ENCODE measurements at places on chromosomes 2 and 18. TPM values are rescaled to one million over a fixed set of nuclear protein-coding genes. Genes with fewer than 3 reads are reported as not detected.

DNA sequence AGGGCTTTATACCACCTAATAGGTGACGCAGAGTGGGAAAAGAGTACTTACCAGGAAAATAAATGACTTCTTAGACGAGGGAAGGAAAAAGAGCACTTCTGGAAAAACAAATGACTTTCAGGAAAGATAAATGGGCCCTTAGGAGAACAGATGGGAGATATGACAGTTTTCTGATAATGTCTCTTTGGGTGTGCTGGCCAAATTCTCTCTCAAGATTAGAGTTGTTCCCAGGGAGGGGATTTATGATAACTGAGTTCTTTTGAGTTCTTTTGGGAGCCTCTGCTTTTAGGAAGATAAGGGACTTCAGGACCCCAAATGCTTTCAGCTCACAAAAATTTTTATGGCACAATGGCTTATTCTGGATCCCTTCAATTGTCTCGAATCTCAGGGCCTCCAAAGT is 104.2 kb upstream of the MSH2 start:
- no peak for DNase-seq

GRCh38 chr18:55024564-55024963 is 65.3 kb upstream of the CCDC68 start:
- no peak for DNase-seq

DNA sequence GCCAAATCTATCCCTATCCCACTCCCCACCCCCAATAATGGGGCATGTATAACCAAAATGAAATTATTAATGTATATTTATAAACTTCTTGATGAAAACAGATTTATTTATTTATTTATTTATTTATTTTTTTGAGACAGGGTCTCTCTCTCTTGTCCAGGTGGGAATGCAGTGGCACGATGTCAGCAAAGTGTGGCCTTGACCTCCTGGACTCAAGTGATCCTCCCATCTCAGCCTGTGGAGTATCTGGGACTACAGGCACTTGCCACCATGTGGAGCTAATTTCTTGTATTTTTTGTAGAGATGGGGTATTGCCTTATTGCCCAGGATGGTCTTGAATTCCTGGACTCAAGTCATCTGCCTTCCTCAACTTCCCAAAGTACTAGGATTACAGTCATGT is 28.0 kb upstream of the HNRNPA3 start:
- no peak for DNase-seq

Gene ORMDL1
- 68.8 TPM for total RNA-seq

Gene ALKAL2
- total RNA-seq, result 16.3 TPM

GRCh38 chr2:134773759-134774742 is 55.3 kb upstream of the TMEM163 start:
- no peak for DNase-seq

- DNase-seq, result no peak
Observed at GRCh38 chr2:46366668-46367052, 69.5 kb downstream of the EPAS1 start.

Gene MARCO
- total RNA-seq, result not detected

Gene PSD4
- 313 TPM for total RNA-seq

Gene CAPN14
- 0.18 TPM for total RNA-seq

DNA sequence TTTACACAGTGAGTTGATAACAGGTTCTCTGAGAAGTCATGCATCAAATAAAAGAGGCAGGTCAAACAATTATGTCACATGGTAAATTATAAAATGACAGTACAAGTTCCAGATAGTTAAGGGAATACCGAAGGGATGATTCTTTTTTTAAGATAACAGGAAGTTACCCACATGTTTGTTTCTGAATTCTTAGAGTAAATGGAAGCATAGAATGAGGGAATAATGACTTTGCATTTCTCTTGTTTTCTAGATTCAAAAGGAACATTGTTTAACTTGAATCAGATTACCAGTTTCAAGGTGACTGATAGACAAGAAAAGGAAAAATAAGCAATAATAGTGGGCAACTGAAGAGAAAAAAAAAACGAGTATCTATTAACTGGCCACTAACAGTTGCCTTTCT is 124.5 kb downstream of the MIB1 start:
- DNase-seq, result no peak

DNA sequence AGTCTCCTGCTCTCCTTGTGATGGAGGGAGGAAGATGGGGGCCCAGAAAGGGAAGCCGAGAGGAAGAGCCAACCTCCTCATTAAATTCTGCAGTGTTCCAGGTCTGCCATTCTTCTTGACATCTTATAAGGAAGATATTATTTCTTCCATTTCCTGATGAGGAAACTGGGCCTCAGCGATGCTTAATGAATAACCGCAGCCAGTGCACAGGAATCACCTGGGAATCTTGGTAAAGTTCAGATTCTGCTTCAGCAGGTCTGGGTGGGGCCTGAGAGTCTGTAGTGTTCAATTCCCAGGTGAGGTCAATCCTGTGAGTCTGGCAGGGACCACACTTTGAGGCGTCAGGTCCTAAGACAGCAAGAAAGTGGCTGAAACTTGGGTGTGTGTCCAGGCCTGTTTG is 17.3 kb downstream of the PCARE start:
- DNase-seq, result no peak
